Daoy (cell line): ENCODE measurements at places on chromosomes 13 and 19.
A peak's percentile ranks its signal among the peaks of the same experiment; 100 is the strongest.

DNA sequence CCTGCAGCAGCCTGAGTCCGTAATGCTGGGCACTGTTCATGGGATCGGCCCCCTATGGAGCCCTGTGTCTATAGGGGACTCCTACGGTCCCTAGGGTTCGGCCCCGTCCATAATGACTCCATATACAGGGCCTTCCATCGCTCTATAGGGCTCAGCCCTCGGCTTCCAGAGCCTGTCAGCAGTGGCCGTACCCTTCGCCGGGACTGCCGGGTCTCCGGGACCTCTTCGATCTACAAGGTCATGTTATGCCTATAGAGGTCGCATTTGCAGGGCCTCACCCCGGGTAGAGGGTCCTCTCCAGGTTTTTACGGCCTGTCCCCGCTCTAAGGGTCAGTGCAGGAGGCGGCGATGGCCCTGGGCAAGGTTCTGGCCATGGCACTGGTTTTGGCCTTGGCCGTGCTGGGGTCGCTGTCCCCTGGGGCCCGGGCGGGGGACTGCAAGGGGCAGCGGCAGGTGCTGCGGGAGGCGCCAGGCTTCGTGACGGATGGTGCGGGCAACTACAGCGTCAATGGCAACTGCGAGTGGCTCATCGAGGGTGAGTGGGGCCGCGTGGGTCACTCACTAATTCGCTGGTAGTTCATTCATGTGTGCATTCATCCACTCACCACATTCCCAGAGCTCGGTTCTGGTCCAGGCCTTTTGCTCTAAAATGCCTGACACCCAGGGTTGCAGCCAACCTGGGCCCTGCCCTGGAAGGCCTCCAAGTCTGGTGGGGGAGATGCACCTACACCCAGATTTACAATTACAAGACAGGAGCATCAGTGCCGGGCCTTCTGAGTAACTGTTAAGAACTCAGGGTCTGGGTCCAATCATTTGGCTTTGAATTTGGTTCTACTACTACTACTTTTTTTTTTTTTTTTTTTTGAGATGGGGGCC is 699 bp downstream of the MEGF8 start:
- no peak for DNase-seq

DNA sequence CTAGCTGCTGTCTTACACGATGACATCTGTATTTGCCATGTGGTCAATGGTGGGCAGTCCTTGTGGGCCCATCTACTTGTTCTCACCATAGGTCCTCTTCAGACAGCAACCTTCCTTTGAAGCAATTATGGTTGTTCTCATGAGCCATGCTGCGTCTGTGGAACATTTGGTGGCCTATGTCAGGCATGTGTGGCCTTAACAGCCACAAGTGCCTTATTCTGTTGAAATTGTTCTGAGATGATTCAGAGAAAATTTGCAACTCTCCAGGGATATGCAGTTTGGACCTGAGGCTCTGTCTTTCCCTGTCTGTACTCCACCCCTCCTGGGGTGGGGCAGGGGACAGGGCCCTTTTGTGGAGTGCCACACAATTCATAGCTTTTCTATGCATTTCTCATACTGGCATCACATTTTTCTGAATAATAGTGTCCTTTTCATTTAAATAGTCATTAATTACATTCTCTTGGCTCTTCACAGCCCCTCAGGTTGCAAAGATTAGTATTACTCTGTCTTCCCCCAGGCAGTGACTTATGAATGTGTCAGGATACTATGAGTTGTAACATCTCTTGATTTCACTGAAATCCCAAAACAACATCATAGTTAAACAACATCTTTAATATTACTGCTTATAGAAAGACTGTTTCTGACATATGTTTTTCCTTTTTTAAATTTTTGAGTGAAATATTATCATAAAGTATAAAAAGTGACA is 102.1 kb downstream of the ITGBL1 start:
- DNase-seq: no peak

GRCh38 chr19:18433015-18433691 is 4.8 kb downstream of the ISYNA1 start:
- DNase-seq: peak; percentile 76

- DNase-seq: no peak
Observed at GRCh38 chr19:55027472-55028337, 10.4 kb downstream of the GP6 start.

DNA sequence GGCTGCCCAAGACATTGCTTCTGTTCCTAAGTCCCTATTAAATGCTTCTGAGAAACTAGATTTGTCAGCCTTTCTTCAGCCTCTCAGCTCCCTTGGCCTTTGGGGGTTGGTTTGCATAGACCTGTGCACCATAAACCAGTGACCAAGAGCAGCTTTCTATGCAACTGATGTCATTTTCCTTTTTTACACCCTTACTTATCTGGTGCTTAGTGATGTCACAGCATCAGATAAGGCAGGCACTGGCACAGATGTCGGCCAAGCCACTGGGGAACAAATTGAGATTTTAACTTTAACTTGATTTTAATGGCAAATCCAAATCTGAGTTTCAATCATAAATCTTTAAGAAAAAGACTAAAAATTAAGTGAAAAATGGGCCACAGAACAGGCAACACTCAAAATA is 59.8 kb downstream of the RUBCNL start:
- DNase-seq: no peak

DNA sequence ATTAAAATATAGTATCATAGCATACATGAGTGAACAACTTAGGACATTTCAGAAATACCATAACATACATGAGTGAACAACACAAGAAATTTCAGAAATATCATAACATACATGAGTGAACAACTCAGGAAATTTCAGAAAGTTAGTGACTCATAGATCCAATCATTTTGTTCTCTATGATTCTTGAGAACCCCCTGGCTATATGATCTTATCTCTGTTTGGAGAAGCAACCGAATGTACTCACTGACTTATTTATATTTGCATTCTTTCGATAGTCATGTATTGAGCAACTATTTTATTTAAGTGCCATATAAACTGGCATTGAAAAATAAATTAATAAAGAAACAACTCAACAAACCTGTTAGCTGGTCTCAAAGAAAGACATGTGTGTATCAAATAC is 251.1 kb downstream of the EFNB2 start:
- no peak for DNase-seq

DNA sequence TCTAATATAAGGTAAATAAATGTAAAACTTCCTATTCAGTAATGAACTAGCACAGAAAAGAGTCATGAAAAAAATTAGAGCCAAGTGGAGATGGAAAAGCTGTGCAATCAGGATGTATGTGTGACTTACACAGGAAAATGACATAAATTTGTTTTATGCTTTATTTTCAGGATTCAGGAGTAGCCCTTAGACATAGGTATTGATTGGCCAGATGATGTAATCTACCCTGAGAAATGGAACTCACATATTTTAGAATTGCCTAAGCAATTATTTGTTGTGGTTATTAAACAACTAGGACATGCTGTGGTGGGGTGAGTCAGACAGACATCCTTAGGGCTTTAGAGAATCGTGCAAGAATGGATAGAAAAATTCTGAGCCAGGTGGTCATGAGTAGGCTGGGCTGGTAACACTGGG is 110.6 kb downstream of the PCDH9 start:
- DNase-seq: peak; percentile 10

DNA sequence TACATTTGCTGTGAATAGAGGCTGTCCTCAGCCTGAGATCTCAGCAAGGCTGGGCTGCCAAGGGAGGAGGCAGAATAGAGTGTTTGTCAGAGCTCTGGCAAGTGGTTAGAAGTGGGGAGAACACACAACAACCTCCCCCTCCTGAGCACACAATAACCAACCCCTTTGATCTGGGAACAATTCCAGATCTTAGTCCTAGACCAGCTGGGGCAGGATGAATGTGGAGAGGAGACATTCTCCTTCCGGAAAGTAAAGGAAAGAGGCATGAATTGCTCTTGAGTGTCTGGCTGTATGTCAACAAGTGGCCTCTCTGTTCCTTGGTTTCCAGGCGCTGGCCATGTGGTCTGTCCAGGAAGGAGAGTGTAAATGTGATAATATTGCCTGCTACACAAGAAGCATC is 114.9 kb upstream of the TMTC4 start:
- DNase-seq: no peak

DNA sequence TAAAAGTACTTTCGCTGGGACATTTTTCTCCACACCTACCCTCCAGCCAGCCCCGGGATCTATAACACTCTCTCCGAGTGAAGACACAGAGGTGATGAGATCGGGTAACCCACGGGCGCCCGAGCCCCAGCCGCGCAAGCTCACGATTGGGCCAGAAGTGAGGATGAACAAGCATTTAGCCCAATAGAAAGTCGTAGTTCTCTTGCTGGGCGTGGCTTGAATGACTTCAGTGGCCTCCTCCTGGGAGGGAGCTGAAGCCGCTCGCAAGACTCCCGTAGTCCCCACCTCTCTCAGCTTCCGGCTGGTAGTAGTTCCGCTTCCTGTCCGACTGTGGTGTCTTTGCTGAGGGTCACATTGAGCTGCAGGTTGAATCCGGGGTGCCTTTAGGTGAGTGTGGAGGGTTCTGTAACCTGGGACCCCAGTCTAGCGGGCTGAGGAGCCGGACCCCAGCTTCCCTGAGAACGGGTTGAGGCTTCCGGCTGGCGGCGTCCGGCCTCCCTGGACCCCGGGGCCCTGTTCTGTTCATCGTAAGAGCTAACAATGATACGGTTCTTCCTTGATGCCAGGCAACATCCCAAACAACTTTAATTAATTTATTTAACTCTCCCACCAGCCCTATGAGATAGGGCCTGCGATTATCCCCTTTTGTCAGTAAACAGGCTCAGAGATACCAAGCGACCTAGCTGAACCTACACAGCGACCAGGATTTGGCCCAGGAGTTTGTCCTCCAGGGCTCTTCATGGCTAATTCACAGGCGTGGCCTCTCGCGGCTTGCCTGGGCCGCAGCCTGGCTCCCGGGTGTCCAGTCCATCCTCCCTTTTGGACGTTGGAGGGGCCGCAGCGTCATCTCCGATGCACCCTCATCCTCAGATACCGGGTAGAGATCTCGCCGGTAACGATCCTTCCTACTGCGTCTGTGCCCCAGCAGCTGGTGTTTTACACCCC is at the start of gene COX6B1:
Gene COX6B1 (plus strand): TSS at position 307 of the 945 bp plus-strand sequence. CDS start 2,921 bp downstream, outside the sequence.
- DNase-seq: peak; percentile 98

GRCh38 chr13:23945612-23946011 is 48.3 kb upstream of the C1QTNF9B start:
- no peak for DNase-seq
